ENCODE measurements at places on chromosomes 7 and 10. TPM values are rescaled to one million over a fixed set of nuclear protein-coding genes. Genes with fewer than 3 reads are reported as not detected.

The LIPM gene
- not detected for polyA plus RNA-seq

The IFIT1B gene
- polyA plus RNA-seq = 0.17 TPM

The PNLIP gene
- polyA plus RNA-seq = not detected

The ZPBP gene
- polyA plus RNA-seq = 0.50 TPM

The PPP1R3C gene
- polyA plus RNA-seq = 52.5 TPM

DNA sequence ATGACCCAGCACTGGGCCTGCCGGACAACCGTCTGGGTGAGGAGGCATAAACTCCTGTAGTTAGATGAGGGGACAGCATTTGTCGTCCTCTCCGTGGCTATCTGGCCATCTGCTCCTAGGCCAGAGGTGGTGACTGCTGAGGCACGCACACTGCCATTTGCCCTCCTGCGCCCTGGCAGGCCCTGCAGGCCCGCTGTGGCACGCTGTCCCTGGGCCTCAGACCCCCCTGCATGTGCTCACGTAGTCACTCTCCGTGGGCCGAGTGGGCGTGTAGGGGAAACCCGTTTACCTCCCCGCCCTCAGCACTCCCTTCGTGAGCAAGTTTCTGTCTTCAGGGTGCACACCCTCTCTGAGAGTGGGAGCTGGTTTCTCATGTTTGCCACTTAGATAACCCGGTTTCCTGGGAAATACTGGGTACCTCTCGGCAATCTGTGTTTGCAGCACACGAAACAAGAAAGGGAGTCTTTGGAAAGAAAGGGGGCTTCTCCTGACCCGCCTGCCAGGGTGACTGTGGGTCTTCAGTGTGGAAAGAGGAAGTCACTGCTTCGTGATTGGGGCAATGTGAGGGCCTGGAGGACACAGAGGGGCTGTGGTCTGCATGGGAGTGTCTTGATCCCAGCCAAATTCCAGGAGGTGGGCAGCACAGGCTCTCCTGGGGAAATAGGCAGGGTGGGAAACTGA lies 10.8 kb downstream of the ADAMTS14 start:
- no peak for DNase-seq

- no peak for DNase-seq
These were observed 255.5 kb upstream of the C7orf33 start for GRCh38 chr7:148334959-148335577.

GRCh38 chr7:54338319-54338718 lies 203.9 kb upstream of the VSTM2A start:
- DNase-seq = no peak

GRCh38 chr10:100687143-100688003 lies 58.0 kb upstream of the PAX2 start:
- no peak for DNase-seq

- no peak for DNase-seq
These were observed 268.0 kb downstream of the FRMD4A start for GRCh38 chr10:14062528-14063260.

GRCh38 chr7:151080522-151081169 lies at the start of gene FASTK:
Gene FASTK, minus strand, starts transcription at chr7:151080809. Its CDS starts 43 bp downstream, at chr7:151080766.
- DNase-seq = peak; percentile 87

DNA sequence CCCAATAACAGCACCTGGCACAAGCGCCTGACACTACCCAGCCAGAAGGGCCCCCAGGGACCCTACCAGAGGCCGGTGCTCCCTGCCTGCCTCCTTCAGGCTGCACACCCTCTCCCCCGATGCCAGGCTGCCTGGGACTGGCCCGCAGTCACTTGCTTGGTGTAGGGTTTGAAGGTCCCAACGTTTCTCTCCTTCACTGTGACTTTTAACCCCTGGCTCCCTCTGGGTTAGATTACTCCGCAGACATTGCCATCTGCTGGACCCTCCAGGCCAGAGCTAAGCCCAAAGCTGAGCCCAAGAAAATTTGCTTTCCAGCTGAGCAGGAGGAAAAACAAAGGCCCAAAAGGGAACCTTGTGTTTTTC lies 6.9 kb downstream of the CDHR1 start:
- no peak for DNase-seq

DNA sequence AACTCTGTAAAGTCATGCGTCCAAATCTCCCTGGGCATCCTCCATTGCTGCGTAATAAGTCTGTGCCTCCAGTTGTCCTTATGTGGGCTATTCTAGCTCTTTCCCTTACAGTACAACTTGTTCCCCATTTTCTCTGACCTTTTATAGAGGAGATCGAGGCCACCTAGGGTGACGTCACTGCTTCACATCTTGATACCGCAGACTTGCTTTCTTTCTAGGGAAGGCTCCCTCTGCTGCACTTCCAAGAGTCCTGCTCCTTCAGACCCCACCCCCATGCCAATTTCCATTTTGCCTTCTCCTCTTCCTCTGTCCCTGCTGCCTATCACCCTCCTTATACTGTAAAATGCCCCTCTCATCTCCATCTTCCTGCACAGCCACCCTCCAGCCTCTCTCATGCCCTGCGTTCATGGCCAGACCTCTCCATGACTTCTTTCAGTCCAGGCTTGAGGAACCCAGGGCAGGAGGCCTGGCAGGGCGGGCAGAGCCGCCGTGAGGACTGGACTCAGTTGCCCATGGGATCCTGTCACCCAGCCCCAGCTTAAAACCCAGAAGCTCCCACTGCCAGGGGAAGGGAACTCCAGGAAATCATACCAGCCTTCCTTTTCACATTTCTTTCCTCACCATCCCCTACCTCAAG lies 57.5 kb downstream of the CAMK1D start:
- DNase-seq = no peak

GRCh38 chr7:158098125-158099030 lies 489.2 kb downstream of the PTPRN2 start:
- no peak for DNase-seq

GRCh38 chr7:30548845-30549244 lies 44.2 kb upstream of the GGCT start:
- peak; percentile 52 for DNase-seq

- no peak for DNase-seq
These were observed 131.1 kb downstream of the AHR start for GRCh38 chr7:17429579-17429978.

- no peak for DNase-seq
These were observed 45.8 kb downstream of the COL13A1 start for GRCh38 chr10:69847458-69847857.

DNA sequence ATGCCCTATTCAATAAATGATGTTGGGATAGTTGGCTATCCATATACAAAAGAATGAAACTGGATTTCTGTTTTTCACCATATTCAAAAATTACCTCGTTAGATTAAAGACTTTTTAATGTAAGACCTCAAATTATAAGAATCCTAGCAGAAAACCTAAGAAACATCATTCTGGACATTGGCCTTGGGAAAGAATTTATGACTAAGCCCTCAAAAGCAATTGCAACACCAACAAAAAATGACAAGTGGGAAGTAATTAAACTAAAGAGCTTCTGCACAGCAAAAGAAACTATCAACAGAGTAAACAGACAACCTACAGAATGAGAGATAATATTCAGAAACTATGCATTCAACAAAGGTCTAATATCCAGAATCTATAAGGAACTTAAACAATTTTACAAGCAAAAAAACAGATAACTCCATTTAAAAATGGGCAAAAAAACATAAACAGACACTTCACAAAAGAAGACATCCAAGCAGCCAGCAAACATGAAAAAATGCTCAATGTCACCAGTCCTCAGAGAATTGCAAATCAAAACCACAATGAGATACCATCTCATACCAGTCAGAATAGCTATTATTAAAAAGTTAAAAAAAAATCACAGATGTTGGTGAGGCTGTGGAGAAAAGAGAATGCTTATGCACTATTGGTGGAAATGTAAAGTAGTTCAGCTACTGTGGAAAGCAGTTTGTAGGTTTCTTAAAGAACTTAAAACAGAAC lies 309.8 kb downstream of the AHR start:
- no peak for DNase-seq

DNA sequence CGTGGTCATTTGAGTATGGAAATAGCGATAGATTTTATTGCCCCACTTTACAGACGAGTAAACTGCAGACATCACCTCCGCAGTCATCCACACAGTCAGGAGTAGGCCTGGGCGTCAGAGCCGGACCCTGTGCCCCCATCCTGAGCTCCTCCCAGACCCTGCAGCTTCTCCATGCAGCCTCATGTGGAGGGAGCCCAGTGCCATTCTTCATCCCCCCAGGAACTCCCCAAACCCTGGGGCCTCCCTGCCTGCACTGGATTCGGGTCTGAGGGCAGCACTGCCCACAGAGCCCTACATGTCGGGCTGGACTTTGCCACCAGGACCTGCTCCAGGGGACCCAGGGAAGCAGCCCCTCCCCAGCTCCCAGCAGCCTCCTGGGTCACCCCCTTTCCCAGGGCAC lies 100.8 kb downstream of the MKI67 start:
- DNase-seq = no peak

GRCh38 chr7:46549347-46549746 lies 628.3 kb upstream of the IGFBP3 start:
- DNase-seq = no peak

DNA sequence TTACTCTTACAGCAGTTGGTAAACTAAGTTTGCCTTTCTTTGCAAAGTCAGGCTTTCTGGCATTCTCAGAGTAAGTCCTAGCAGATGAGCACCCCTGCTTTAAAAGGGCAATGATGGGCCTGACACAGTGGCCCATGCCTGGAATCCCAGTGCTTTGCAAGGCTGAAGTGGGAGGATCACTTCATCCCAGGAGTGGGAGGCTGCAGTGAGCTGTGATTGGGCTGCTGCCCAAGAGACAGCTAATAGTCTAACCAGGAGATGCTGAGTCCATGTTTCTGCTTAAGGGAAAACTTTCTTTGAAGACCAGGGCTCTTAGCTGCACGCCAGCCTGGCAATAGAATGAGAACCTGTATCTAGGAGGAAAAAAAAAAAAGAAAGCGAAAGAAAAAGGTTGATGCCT lies 100.2 kb upstream of the MPP7 start:
- no peak for DNase-seq

DNA sequence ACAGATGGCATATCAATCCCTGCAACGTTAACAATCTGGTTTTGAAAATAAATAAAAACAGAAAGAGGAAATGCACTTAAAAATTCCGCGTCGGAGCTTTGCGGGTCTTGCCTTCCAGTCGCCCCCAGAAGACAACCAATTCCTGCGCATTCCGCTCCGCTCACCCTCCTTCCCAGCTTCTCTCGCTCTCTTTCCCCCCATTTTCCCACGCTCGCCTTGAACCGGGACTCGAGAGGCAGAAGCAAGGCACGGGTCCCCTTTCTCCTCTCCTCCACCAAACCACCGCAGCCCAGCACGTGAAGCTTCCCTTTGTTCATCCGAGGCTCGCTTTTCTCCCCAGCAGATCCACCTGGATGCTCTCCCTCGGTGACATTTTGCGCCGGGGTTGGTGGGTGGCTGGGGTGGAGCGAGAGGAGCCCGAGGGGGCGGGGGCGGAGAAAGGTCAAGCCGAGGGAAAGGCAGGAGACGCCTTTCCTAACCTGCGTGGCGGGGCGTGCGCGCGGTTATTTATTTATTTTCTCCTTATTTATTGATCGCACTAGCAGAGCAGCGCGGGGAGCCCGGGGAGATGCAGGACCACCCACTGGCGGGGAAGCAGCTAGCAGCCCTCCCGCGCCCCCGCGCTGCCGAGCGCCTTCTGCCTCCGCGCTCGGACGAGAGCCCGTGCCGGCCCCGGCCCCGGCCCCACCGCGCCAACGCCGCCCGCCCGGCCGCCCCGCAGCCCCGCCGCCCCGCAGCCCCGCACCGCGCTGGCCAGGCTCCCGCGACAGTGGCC lies at the start of gene KCND2:
Gene KCND2, plus strand, starts transcription at position 475 of the 775 bp plus-strand sequence.
- peak; percentile 1 for DNase-seq

- DNase-seq = no peak
These were observed 31.1 kb downstream of the DAGLB start for GRCh38 chr7:6416516-6417145.

DNA sequence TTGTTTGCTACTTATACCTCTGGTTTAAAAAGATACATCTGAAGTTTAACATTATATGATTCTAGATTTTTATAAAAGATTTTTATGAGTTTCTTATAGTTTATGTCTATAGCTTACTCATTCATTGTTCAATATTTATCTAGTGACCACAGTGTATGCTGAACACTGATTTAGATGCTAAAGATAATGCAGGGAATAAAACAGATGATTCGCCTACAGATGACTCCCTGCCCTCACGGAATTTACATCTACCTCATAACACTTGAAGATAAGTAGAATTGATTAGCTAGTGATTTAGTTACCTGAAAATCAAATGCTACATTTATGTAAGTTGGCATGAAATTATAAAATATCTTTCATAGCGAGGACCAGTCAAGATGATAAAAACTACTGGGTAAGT lies 105.8 kb downstream of the HIPK2 start:
- no peak for DNase-seq

DNA sequence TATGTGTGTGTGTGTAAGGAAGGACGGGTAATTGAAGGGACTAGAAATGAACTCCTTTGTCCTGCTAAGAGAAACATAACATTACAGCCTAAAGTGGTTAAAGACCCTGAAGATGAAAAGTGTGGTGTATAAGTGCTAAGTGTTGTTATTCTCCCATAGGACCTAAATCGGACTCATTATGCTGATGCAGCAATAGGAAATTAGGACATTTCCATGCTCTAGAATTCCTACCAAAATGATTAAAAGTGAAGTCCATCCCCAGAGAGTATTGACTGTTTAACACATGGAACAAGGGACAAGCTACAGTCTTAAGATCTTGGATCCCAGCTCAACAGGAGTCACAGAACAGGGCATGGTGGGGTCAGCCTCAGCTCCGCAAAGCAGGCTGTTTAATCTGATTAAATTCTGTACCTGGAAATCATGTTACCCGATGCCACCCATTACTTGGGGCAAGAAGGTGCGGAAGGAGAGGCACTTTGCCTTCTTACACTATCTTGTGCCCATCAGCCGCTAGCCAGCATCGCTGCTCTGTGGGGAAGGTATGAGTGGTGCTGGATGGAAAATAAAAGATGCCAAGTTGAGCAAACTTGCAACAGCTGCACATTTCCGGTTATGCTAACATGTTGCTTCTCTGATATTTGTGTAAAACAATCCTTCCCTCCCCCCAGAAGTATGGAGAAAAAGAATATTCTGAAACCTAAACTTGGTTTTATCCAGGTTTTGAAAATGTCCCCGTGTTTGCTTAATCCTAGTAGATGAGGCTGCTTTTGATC lies 100.5 kb downstream of the CREB5 start:
- DNase-seq = no peak
